ENCODE measurements at places on chromosomes 3 and 15. TPM values are rescaled to one million over a fixed set of nuclear protein-coding genes. Genes with fewer than 3 reads are reported as not detected.
A peak's percentile ranks its signal among the peaks of the same experiment; 100 is the strongest.

DNA sequence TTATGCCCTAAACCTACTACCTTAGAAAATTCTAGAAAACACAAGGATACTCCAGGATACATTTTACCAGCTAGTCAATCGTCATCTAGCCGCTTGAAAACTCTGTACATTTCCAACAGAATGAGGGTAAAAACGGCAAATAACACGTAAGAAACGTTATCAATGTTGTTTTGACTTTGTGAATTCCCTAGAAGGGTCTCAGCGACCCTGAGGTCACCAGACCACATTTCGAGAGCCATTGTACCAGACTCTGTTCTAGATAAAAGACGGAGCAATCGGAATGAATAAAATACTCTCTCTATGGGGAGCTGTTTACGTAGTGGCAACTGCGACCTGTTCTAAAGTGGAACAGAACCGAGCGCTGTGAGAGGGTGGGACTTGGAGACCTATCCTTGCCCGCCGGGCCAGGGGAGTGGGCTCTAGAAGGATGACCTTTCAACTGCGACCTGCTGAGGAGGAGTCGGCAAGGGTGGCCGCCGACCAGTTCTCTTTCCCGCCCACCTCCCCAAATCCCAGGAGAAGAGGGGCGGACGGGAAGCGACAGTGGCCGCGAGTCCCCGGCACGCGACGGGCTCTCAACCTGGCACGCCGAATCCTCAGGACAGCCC is 778 bp upstream of the AP4E1 start:
- H3K27me3 ChIP-seq = no peaks in the 10 kb centered on the region
- H3K27ac ChIP-seq = peak overlapping the region; percentile 100
- H3K36me3 ChIP-seq = peaks cover 18% of the 10 kb centered on the region
- peak overlapping the region; percentile 81 for H3K4me3 ChIP-seq
- DNase-seq = peak; percentile 72

DNA sequence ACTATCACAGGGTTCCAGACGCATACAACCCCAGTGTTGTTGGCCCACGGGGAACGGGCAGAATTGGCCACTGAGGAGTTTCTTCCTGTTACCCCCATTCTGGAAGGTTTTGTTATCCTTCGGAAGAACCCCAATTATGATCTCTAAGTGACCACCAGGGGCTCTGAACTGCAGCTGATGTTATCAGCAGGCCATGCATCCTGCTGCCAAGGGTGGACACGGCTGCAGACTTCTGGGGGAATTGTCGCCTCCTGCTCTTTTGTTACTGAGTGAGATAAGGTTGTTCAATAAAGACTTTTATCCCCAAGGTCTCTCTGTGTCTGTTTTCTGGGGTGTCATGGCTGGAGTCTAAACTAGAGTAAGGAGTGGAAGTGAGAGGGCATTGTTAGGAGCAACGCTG is 5.7 kb upstream of the EIF4G1 start:
- peaks cover 9% of the 10 kb centered on the region for H3K4me1 ChIP-seq
- H3K4me3 ChIP-seq = no peak overlapping the region
- peaks cover 40% of the 10 kb centered on the region for H3K36me3 ChIP-seq
- peak overlapping the region; percentile 44 for H3K27ac ChIP-seq

DNA sequence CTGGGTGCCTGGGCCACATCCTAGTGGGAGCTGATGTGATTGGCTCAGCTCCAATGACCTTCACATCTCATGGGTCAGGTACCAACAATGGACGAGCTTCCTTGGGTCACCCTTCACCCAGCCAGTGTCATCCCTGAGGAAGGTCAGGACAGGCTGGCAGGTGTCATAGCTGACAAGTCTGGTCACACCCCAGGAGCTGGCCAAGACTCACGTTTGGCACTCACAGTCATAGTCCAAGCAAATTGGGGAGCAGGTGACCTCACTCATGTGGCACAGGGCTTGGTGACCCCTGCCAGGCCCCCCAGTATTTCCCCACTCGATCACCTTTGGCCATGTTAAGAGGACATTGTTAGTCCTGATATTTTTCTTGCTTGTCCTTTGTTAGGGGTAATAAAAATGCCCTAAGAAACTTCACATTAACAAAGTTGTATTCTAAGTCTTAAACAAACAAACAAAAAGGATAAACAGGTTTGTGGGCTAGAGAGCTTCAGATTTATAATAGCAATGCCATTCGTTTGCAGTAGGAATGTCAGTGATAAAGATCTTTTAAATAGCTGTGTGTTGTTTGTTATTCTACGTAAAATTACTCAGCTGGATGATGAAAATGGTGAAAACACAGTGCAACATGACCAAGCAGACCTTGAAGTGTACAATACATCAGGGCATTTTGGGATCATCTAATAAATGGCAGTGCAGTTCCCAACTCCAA is 79.5 kb upstream of the POMGNT2 start:
- no peak overlapping the region for H3K27ac ChIP-seq
- H3K4me3 ChIP-seq = no peak overlapping the region
- DNase-seq = no peak
- H3K27me3 ChIP-seq = no peaks in the 10 kb centered on the region
- H3K36me3 ChIP-seq = peaks cover 2% of the 10 kb centered on the region

DNA sequence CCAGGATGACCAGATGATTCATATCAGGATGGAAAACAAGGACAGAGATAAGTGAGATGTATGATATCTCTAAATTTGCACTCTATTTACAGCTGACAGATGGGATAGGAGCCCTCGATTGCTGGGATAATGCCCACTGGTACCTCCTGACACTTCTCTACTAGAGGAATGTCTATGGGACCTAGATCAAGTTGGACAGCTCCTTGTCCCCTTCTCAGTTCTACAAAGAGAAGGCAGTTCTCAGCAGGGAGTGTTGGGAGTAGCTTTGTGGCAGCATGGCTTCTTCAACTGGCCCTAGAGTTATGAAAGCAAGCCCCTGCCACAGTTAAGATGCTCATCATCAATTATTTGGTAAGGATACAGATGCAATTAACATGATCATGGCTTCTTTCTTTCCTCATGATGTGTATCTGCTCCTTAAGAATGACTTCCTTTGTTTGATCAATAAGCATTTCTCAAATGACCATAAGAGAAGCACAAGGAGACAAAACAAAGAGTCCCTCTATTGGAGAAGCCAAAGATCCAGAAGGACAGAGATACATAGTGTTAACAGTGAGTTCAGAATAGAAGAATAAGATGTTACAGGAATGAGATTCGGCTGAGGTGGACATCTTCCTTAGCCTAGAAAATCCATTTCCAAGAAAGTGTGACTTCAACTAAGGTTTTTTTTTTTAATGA is 481.3 kb downstream of the NAALADL2 start:
- no peak overlapping the region for H3K27ac ChIP-seq
- H3K4me1 ChIP-seq = no peaks in the 10 kb centered on the region
- H3K36me3 ChIP-seq = no peaks in the 10 kb centered on the region
- DNase-seq = no peak
- no peak overlapping the region for H3K4me3 ChIP-seq

- peak overlapping the region; percentile 97 for H3K27ac ChIP-seq
- peaks cover 63% of the 10 kb centered on the region for H3K4me1 ChIP-seq
- no peaks in the 10 kb centered on the region for H3K27me3 ChIP-seq
- H3K4me3 ChIP-seq = peak overlapping the region; percentile 81
- DNase-seq = no peak
- H3K36me3 ChIP-seq = peaks cover 29% of the 10 kb centered on the region
Observed at GRCh38 chr15:85688711-85689110, 106.0 kb downstream of the KLHL25 start.

DNA sequence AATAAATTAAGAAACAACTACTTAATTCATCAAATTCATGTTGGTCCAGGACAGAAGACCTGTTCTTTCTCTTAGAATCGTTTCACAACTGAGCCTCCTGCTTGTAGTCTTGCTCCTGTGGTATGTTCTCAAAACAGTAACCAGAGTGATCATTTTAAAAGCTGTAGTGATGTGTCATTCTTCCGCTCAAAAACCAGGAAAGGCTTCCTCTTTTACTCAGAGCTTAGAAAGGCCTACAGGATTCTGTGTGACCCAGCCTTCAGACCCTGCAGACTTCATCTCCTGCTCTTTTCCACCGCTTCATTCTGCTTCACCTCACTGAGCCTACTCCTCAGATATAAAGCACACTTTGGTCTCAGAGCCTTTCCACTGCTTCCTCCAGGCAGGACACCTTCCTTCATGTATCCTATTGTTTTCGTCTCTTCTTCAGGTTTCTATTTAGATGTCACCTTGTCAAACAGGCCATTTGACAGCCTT is 22.7 kb downstream of the ST6GAL1 start:
- peaks cover 62% of the 10 kb centered on the region for H3K4me1 ChIP-seq
- no peaks in the 10 kb centered on the region for H3K27me3 ChIP-seq
- H3K27ac ChIP-seq = peak overlapping the region; percentile 82
- peak overlapping the region; percentile 18 for H3K4me3 ChIP-seq
- peaks cover 42% of the 10 kb centered on the region for H3K36me3 ChIP-seq
- DNase-seq = peak; percentile 23

GRCh38 chr15:91073077-91073476 is 27.0 kb upstream of the SV2B start:
- DNase-seq = no peak
- H3K27me3 ChIP-seq = peaks cover 11% of the 10 kb centered on the region
- no peaks in the 10 kb centered on the region for H3K36me3 ChIP-seq
- H3K4me1 ChIP-seq = no peaks in the 10 kb centered on the region
- H3K4me3 ChIP-seq = no peak overlapping the region

DNA sequence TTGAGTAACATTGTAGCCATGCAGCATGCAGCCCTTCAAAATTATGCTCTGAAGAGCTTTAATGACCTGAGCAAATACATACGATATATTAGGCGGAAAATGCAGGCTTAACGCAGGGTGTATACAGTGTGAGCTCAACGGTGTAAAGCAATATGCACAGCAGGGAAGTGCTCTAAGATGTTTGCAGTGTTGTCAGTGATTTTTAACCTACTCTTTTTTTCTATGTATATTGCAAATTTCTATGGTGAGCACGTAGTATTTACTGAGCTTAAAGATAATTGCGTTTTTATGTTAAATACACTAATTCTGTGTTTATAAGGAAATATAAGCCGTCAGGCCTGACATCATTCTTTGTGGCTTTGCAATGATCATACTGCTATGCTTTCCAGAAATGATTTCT is 42.1 kb downstream of the DGKG start:
- no peak overlapping the region for H3K4me3 ChIP-seq
- H3K27me3 ChIP-seq = no peaks in the 10 kb centered on the region
- no peaks in the 10 kb centered on the region for H3K36me3 ChIP-seq
- no peak for DNase-seq

- DNase-seq = peak; percentile 52
- H3K27me3 ChIP-seq = no peaks in the 10 kb centered on the region
- peaks cover 84% of the 10 kb centered on the region for H3K36me3 ChIP-seq
- H3K27ac ChIP-seq = peak overlapping the region; percentile 2
- H3K4me3 ChIP-seq = no peak overlapping the region
Observed at GRCh38 chr3:75781079-75781745, 4.1 kb downstream of the ZNF717 start.

The ATP10A gene
- 21.0 TPM for total RNA-seq

The PCOLCE2 gene
- 1.1 TPM for total RNA-seq
